ENCODE measurements at places on chromosomes 11 and 22. TPM values are rescaled to one million over a fixed set of nuclear protein-coding genes. Genes with fewer than 3 reads are reported as not detected.

The SEC14L2 gene
- total RNA-seq = 19.9 TPM

The SVIP gene
- total RNA-seq = 14.7 TPM

The TAF10 gene
- total RNA-seq = 101 TPM

The OR6A2 gene
- 0.08 TPM for total RNA-seq

The SHISAL1 gene
- total RNA-seq = 0.08 TPM

The PANX2 gene
- total RNA-seq = 0.92 TPM

The SGSM1 gene
- 0.20 TPM for total RNA-seq

The CHRNA10 gene
- 0.64 TPM for total RNA-seq

The CNGA4 gene
- total RNA-seq = 0.08 TPM

The SPCS2 gene
- 76.8 TPM for total RNA-seq

The CDCA5 gene
- total RNA-seq = 14.1 TPM

The TOMT gene
- not detected for total RNA-seq

The FBLN1 gene
- total RNA-seq = 39.5 TPM

The SLCO2B1 gene
- total RNA-seq = 9.7 TPM

The EMSY gene
- total RNA-seq = 9.6 TPM

The AIP gene
- total RNA-seq = 23.5 TPM

The GRIK4 gene
- 0.08 TPM for total RNA-seq

The WNT11 gene
- 0.08 TPM for total RNA-seq
